ENCODE measurements at places on chromosomes 3 and 15.

- DNase-seq = peak; percentile 75
Observed at GRCh38 chr15:97759363-97759762, 201.1 kb upstream of the ARRDC4 start.

GRCh38 chr15:97146929-97147870 is 813.3 kb upstream of the ARRDC4 start:
- DNase-seq = no peak

DNA sequence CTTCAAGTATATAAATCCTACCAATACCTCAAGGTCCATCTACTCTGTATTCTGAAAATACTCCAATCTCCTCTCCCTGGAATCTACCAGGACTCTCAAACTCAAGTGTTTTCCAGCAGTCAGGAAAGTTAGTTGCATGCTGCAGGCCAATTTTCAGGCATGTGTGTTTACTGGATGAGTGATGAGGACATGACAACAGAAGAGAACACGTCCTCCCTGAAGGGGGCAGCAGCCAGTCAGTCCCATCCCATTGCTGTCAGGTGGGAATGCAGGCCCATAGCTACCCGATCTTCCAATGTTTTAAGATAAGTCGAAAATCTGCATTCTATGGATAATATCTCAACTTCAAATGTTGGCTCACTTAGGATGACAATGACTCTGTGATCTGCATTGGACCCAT is 496.2 kb downstream of the FHIT start:
- DNase-seq = peak; percentile 32

- DNase-seq = no peak
Observed at GRCh38 chr3:169777822-169778221, 4.6 kb downstream of the MYNN start.

GRCh38 chr3:96779810-96780209 is 34.6 kb upstream of the EPHA6 start:
- DNase-seq = no peak
